ENCODE measurements at places on chromosomes 3 and 15. TPM values are rescaled to one million over a fixed set of nuclear protein-coding genes. Genes with fewer than 3 reads are reported as not detected.

HSPBAP1 gene
- total RNA-seq: 9.9 TPM

CPEB1 gene
- 0.84 TPM for total RNA-seq

DNA sequence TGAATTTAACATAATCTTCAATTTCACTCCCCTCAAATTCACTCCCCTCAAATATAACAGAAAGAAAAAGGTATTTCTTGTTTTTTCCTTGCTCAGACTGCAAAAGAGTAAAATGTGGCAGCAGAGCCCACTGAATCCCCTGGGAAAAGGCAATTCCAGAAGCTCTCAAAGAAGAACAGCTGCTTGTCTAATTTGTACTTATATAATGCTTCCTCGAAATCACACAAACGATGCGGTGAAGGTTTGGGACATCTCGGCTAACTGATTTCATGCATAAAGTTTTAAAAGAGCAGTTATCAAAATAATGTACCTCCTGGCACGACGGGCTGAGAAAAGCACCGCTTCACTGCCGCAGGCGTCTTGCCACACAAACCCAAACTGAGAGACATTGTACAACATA is 10.7 kb downstream of the BDH1 start:
- H3K4me1 ChIP-seq: peaks cover 12% of the 10 kb centered on the region
- H3K27me3 ChIP-seq: no peaks in the 10 kb centered on the region
- H3K4me3 ChIP-seq: no peak overlapping the region
- H3K27ac ChIP-seq: no peak overlapping the region
- no peak for DNase-seq
- peaks cover 4% of the 10 kb centered on the region for H3K36me3 ChIP-seq

DNA sequence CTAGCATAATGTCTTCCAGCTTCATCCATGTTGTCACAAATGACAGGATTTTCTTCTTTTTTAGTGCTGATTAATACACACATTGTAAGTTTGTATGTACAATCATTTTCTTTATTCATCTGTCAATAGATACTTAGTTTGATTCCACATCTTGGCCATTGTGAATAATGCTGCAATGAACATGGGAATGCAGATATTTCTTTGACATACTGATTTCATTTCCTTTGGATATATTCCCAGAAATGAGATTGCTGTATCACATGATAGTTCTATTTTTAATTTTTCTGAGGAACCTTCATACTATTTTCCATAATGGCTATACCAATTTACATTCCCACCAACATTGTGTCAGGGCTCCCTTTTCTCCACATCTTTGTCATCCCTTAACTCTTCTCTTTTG is 117.9 kb downstream of the MEIS2 start:
- no peak overlapping the region for H3K4me3 ChIP-seq
- DNase-seq: no peak
- H3K4me1 ChIP-seq: no peaks in the 10 kb centered on the region
- no peak overlapping the region for H3K27ac ChIP-seq
- no peaks in the 10 kb centered on the region for H3K27me3 ChIP-seq

GRCh38 chr3:126473292-126474168 is 2.2 kb downstream of the ZXDC start:
- H3K36me3 ChIP-seq: peaks cover 13% of the 10 kb centered on the region
- H3K4me1 ChIP-seq: peaks cover 41% of the 10 kb centered on the region
- no peak for DNase-seq
- no peak overlapping the region for H3K27ac ChIP-seq

GRCh38 chr3:61724801-61725200 is 163.4 kb downstream of the PTPRG start:
- H3K4me3 ChIP-seq: no peak overlapping the region
- H3K27me3 ChIP-seq: no peaks in the 10 kb centered on the region
- H3K36me3 ChIP-seq: no peaks in the 10 kb centered on the region
- peaks cover 28% of the 10 kb centered on the region for H3K4me1 ChIP-seq

PLXNA1 gene
- 90.4 TPM for total RNA-seq

ARF4 gene
- total RNA-seq: 113 TPM

DNA sequence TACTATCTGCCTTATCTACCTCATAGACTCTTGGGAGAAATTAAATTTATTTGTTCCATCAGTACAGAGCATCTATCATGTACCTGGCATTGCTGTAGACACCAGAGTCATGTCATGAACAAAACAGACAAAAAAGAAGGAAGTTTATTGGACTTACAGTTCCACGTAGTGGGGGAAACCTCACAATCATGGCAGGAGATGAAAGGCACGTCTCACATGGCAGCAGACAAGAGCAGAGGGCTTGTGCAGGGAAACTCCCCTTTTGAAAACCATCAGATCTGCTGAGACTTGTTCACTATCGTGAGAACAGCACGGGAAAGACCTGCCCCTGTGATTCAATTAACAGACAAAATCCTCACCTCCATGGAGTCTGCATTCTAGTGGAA is 25.6 kb upstream of the ACAP2 start:
- H3K27ac ChIP-seq: no peak overlapping the region
- no peaks in the 10 kb centered on the region for H3K4me1 ChIP-seq
- no peaks in the 10 kb centered on the region for H3K36me3 ChIP-seq
- H3K27me3 ChIP-seq: no peaks in the 10 kb centered on the region
- DNase-seq: no peak

GRCh38 chr3:137471130-137471529 is 293.0 kb upstream of the SOX14 start:
- no peak overlapping the region for H3K27ac ChIP-seq
- DNase-seq: no peak
- no peak overlapping the region for H3K4me3 ChIP-seq
- H3K36me3 ChIP-seq: no peaks in the 10 kb centered on the region
- H3K27me3 ChIP-seq: peaks cover 7% of the 10 kb centered on the region

DNA sequence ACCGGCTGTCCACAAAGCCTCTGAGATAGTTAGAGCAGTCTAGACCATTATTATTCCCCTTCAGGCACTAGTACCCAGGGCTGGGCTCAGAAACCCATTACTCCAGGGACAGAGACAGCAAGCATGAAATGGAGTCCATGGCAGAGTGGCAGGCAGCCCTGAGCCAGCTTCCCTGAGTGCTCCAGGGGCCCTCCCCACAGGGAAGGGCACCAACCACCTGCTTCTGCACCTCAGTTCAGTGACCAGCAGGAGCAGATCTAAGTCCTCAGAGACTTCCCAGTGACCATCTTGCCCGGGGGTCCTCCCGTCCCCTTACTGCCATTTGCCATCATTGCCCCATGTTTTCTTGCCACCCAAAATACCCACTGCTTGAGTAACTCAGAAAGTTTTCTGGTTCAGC is 62.0 kb downstream of the DAPK2 start:
- DNase-seq: no peak
- peaks cover 22% of the 10 kb centered on the region for H3K4me1 ChIP-seq
- no peaks in the 10 kb centered on the region for H3K36me3 ChIP-seq

GRCh38 chr3:141981084-141981483 is 104.6 kb downstream of the ATP1B3 start:
- no peaks in the 10 kb centered on the region for H3K27me3 ChIP-seq
- no peaks in the 10 kb centered on the region for H3K4me1 ChIP-seq
- no peak overlapping the region for H3K4me3 ChIP-seq
- H3K36me3 ChIP-seq: peaks cover 20% of the 10 kb centered on the region
- no peak overlapping the region for H3K27ac ChIP-seq

DNA sequence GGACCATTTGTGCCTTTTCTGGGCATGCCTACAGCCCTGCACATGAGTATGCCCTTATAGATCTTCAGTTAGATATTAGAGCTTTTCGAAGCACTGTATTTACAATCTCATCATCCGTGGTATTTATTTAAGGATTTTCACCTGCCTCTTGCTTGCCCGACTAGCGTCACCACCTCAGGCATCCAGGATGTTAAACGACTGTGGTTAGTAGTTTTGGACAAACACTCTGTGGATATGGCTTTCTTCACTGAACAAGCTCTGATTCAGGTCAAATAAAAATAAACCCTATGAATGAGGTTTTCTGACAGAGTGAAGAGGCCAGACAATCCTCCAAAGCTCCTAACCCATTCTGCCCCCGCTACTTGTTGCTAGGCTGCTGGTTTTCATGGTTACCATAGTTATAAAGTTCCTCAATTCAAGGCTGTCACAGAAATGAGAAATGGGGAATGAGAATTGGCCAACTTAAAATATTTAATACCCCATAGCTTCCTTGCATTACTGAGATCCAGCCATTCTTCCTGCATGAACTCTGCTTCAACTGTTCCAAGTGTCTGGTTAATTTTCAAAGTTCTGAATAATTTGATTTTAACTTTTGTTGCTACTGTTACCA is 440.1 kb downstream of the GABRG3 start:
- H3K4me1 ChIP-seq: peaks cover 36% of the 10 kb centered on the region
- H3K27me3 ChIP-seq: no peaks in the 10 kb centered on the region
- peaks cover 3% of the 10 kb centered on the region for H3K36me3 ChIP-seq
- H3K4me3 ChIP-seq: no peak overlapping the region
- no peak for DNase-seq

- no peak for DNase-seq
- no peak overlapping the region for H3K4me3 ChIP-seq
- no peak overlapping the region for H3K27ac ChIP-seq
- H3K27me3 ChIP-seq: peaks cover 5% of the 10 kb centered on the region
- no peaks in the 10 kb centered on the region for H3K36me3 ChIP-seq
Measured at GRCh38 chr15:77696871-77697270, 64.2 kb upstream of the LINGO1 start.

SPESP1 gene
- total RNA-seq: not detected

DNA sequence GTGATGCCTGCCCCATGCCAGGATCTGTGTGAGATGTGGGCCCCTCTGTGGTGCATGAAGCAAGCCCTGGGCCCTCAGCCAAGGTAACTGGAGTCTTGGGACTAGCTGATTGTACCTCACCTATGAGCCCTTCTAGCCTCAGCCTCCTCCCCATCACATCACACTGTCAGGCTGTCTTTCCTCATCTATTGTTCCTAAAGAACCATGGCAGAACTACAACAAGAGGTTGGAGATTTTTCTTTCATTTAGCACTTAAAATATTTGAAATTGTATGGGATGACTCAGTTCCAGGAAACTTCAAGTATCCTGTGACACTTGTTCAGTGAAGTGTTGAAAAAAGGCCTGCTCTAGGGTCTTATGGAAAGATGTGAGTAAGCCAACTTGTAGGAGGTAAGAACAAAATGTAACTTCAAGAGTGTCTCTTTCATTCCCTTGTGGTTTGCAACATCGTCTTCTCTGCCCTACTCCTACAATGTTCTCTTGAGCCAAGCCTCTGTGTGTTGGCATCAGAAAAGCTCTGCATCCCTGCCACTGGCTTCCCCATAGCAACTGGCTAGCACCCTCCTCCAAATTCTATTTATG is 58.7 kb upstream of the TIPARP start:
- no peak overlapping the region for H3K27ac ChIP-seq
- no peaks in the 10 kb centered on the region for H3K4me1 ChIP-seq
- H3K4me3 ChIP-seq: no peak overlapping the region
- H3K36me3 ChIP-seq: no peaks in the 10 kb centered on the region
- no peaks in the 10 kb centered on the region for H3K27me3 ChIP-seq

CP gene
- total RNA-seq: 0.42 TPM

GRCh38 chr3:29705906-29706844 is 425.3 kb downstream of the RBMS3 start:
- peak overlapping the region; percentile 48 for H3K27ac ChIP-seq
- H3K36me3 ChIP-seq: peaks cover 17% of the 10 kb centered on the region
- DNase-seq: no peak
- H3K27me3 ChIP-seq: no peaks in the 10 kb centered on the region

KIF7 gene
- total RNA-seq: 16.2 TPM

DNA sequence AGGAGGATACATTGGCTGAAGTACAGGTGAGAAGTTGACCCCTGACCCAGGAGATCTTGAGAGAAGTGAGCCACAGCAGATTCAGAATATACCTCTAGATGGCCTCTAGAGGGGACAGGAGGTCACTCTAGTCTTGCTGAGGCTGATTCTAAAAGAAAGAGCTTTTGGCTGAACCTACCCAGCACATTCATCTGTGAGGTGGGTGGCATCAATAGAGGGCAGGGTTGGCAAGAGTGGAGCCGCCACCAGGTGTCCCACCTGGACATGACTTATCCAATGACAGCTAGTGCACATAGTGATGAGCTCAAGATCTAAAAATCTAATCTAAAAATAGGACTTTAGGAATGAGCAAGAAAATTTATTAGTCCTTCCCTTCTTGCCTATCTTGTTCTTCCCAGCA is 51.6 kb downstream of the CYP19A1 start:
- H3K27me3 ChIP-seq: no peaks in the 10 kb centered on the region
- peaks cover 8% of the 10 kb centered on the region for H3K4me1 ChIP-seq
- no peak overlapping the region for H3K4me3 ChIP-seq

DNA sequence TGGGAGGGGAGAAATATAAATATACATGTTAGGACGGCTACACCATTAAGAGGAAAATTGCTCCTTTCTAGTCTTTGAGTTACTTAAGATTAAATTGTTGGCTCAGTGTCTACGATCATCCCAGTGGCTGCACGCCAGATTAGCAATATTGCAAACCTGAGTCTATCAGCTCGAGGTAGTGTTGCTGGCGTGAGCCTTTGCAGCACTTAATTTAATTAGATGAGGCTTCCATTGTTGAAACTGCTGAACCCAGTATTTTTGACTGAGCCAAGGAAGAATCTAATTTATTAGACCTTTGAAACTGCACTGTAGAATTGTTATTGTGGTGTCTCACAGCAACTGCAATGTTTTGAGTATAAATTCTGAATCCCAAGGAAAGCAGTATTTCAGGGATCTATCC is 782.4 kb upstream of the ROBO1 start:
- DNase-seq: no peak
- H3K4me1 ChIP-seq: no peaks in the 10 kb centered on the region
- no peak overlapping the region for H3K27ac ChIP-seq
- H3K27me3 ChIP-seq: no peaks in the 10 kb centered on the region

- H3K27ac ChIP-seq: no peak overlapping the region
- no peak for DNase-seq
- H3K36me3 ChIP-seq: peaks cover 7% of the 10 kb centered on the region
- no peak overlapping the region for H3K4me3 ChIP-seq
- no peaks in the 10 kb centered on the region for H3K27me3 ChIP-seq
Measured at GRCh38 chr3:57809609-57809968, 53.5 kb downstream of the SLMAP start.

GUCA1C gene
- total RNA-seq: not detected

GABRB3 gene
- total RNA-seq: 23.7 TPM

GRCh38 chr15:95365511-95366107 is 964.9 kb upstream of the NR2F2 start:
- no peak for DNase-seq
- H3K4me3 ChIP-seq: peak overlapping the region; percentile 0
- peak overlapping the region; percentile 88 for H3K27ac ChIP-seq
- peaks cover 64% of the 10 kb centered on the region for H3K4me1 ChIP-seq
- H3K27me3 ChIP-seq: no peaks in the 10 kb centered on the region

GRCh38 chr15:52208306-52208946 is 17.2 kb upstream of the GNB5 start:
- H3K4me1 ChIP-seq: peaks cover 2% of the 10 kb centered on the region
- no peaks in the 10 kb centered on the region for H3K27me3 ChIP-seq
- H3K4me3 ChIP-seq: no peak overlapping the region
- peaks cover 2% of the 10 kb centered on the region for H3K36me3 ChIP-seq
- H3K27ac ChIP-seq: no peak overlapping the region

DNA sequence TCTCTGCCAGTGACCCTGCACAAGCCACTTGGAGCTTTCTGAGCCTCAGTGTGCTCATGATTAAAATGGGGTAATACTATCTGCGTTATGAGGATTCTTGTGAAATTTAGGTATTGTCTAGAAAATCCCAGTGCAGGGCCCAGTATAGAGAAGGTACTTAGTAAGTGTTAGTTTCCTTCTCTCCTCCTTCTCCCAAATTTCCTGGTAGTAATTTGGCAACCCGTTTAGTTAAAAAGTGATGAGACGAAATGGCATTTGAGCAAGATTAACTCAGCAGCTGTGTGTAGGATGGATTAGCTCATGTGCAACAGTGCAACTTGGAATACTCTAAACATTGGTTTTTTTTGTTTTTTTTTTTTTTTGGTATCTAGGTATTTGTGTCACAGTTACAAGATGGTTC is 84.6 kb downstream of the SLCO3A1 start:
- H3K27me3 ChIP-seq: peaks cover 13% of the 10 kb centered on the region
- H3K36me3 ChIP-seq: no peaks in the 10 kb centered on the region
- peaks cover 24% of the 10 kb centered on the region for H3K4me1 ChIP-seq
- no peak overlapping the region for H3K4me3 ChIP-seq
- no peak overlapping the region for H3K27ac ChIP-seq

PGBD4 gene
- total RNA-seq: 1.9 TPM

MFSD1 gene
- 16.9 TPM for total RNA-seq

GOLGA6L26 gene
- total RNA-seq: not detected

PLSCR5 gene
- total RNA-seq: not detected

All from neural crest cell (in vitro differentiated cells).